ENCODE measurements at places on chromosomes 2 and 18.

GRCh38 chr2:217270485-217271121, 410.7 kb upstream of the TNP1 start:
- DNase-seq = no peak

GRCh38 chr2:104840156-104840555, 13.8 kb upstream of the POU3F3 start:
- no peak for DNase-seq

DNA sequence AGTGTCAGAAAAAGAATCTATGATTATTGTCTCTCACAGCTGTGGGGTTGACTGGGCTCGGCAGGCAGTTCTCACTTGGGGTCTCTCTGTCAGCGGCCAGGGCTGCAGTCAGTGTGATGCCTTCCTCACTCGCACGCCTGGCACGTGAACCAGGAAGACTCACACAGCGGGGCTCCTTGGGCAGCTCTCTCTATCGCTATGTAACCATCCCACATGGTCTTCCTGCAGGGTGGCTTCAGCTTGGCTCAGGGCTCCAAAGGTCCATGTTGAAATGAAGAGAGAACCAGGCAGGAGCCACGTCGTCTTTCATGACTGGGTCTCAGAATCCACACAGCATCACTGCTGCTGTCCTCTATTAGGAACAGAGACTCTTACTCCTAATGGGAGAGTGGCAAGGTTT, 30.6 kb upstream of the SLC1A4 start:
- no peak for DNase-seq

DNA sequence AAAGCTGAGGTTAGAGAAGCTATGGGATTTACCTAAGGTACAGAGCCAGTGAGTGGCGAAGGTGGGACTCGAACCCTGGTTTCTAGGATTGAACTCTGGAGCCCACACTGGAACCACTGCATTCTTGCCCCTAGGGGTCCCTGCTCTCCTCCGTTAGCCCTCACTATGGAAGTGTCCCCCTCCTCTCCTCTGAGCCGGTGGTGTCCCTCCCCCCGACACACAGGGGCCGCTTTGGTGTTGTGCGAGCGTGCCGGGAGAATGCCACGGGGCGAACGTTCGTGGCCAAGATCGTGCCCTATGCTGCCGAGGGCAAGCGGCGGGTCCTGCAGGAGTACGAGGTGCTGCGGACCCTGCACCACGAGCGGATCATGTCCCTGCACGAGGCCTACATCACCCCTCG, 8.5 kb upstream of the GMPPA start:
- DNase-seq = no peak

DNA sequence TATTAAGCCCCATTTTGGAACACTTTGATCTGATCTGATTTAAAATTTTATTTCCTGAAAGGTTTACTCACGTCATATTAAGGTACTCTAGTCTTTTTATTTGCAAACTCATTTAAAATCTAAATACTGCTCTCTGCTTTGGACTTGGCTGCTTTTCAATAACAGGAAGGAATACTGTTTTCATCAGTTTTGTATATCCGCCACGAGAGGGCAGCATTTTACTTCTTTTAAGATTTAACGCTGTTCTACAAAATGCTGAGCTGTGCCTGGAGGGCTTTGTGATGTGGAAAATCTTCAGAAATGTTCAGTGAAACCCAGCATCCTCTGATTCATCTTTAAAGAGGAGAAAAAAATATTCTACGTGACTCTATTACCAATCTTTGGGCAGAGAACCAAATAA, 37.5 kb upstream of the SLC38A11 start:
- no peak for DNase-seq

DNA sequence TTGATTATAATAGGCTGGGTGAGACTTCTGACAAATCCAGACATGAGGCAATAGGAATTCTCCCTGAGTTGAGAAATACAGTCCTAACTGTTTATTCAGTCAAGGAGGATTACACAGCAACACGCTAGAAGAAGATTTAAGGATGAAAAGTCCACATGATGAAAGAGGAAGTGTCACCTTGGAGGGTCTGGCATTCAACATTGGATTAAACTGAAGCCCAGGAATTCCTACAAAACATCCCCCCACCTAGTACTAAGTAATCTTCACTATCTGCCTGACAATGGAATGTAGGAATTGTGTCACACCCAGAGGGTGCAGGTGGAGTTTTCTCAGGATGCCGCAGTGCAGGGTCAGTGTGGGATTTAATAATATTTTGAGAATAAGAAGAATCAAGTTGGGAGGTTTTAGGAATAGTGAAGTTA, 142.4 kb downstream of the SOCS6 start:
- no peak for DNase-seq

- DNase-seq = no peak
Measured at GRCh38 chr18:39513186-39513585, 1947.6 kb upstream of the CELF4 start.

DNA sequence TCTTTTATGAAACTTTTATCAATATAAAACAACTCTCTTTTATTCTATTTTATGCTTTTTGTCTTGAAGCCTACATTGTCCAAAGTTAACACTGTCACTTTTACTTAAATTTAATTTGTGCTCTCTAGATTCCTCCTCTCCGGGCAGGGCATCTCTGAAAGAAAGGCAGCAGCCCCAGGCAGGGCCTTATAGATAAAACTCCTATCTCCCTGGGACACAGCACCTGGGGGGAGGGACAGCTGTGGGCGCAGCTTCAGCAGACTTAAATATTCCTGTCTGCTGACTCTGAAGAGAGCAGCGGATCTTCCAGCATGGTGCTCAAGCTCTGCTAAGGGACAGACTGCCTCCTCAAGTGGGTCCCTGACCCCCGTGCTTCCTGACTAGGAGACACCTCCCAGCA, 447.7 kb upstream of the FANCL start:
- DNase-seq = no peak

DNA sequence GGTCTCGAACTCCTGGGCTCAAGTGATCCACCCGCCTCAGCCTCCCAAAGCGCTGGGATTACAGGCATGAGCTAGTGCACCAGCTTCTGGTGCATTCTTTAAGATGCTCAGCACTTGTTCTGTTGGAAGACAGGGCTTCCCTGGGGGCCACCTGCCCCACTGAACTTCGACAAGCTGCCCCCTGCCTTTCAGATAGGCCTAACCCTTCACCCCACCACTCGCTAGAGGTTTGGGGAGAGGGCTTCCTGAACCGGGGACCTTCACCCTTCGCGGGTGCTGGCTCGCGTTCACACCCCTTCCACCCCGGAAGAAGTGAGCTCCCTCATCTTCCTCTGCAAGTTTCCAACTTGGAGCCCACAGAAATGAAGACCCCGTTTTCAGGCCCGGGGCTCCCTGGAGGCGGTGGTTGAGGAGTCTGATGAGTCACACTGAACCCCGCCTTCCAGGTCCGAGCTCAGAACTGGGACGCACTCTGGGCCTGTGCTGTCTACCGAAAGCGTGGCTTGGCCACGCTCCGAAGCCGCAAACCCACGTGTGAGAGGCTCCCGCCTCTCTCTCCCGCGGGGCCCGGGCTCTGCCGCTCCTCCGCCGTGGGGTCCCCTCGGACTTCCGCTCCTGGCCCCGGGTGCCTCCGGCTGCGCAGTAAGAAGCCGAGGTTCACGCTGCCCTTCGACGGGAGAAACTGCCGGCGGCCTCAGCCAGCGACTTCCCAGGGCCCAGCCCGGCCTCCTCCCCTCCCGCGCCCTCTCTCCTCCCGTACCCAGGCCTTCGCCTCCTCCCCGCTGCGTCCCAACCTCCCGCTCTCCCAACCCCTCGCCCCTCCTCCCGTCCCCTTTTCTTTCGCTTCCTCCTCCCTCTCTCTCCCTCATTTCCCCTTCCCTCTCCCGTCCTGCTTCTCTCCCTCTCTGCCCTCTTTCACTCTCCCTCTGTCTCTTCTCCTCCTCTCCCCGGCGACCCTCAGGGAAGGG, 47.5 kb upstream of the SP3 start:
- DNase-seq = no peak

DNA sequence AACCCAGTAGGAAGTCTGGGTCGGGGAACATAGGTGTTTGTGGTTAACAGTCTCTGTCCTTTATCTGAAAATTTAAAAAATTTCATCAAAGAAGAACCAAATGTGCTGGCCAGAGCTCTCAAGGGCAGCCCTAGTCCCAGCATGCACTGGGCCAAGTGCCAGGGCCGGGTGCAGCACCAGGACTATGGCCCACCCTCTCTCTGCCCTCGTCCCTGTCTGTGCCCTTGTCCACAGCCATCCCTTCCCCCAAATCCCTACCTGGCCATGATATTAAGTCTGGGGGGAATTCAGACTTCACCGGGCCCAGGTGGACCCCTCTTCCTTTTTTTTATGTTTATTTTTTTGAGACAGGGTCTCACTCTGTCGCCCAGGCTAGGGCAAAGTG, 14.4 kb upstream of the ZFP36L2 start:
- DNase-seq = no peak

- no peak for DNase-seq
Measured at GRCh38 chr2:237540823-237541222, 25.6 kb upstream of the PRLH start.

DNA sequence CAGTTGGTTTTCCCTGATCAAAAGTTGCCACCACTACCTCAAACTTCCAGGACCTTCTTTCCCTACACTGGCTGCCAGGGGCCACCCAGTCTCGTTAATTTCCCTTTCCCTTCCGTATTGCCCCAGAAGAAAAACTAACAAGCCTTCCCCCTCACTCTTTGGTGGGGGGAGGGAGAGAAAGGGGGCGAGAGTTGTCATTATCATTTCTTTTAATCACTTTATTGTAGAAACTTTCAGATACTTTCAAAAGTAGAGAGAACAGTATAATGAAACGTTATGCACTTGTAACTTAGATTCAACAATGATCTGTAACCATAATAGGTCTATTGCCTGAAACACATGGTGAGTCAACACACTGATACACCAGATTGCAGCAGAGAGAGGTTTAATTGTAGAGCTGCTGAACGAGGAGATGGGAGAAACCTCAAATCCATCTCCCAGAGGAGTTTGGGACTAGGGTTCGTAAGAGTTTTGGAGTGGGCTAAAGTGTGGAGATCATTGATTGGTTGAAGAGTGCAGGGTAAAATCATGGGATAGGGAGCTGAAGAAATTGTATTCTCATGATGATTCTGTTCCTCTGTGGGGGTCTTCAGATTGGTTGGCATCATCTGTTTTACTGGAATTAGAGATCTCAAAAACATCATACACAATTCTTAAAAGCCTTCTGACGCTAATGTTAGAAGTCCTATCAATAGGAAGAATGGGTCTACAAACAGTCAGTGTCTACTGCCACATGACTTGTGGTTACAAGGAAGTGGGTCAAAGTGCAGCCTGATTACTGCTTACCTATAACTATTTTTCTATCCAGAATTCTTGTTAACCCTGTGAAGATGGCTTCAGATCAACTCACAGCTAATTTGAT, 2.6 kb upstream of the RNF149 start:
- DNase-seq = no peak

DNA sequence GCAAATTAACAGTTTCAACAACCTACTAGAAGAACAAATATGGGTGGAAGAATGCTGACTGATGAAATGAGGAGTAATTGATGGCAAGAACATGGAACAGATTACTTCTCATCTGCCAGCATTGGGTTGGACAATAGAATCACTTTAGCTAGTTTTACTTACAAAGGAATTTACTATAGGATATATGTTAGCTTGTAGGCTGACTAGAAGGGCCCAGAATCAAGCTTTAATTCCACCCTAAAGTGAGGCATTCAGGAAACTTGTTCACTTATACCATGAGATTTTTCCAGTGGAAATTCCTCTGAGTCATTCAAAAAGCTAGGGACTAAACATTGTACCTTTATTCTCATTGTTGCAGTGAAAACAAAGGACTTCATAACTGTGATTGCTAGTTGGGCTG, 5.0 kb upstream of the ZSWIM2 start:
- DNase-seq = no peak

- no peak for DNase-seq
Measured at GRCh38 chr18:7307526-7307925, 76.6 kb downstream of the LRRC30 start.

DNA sequence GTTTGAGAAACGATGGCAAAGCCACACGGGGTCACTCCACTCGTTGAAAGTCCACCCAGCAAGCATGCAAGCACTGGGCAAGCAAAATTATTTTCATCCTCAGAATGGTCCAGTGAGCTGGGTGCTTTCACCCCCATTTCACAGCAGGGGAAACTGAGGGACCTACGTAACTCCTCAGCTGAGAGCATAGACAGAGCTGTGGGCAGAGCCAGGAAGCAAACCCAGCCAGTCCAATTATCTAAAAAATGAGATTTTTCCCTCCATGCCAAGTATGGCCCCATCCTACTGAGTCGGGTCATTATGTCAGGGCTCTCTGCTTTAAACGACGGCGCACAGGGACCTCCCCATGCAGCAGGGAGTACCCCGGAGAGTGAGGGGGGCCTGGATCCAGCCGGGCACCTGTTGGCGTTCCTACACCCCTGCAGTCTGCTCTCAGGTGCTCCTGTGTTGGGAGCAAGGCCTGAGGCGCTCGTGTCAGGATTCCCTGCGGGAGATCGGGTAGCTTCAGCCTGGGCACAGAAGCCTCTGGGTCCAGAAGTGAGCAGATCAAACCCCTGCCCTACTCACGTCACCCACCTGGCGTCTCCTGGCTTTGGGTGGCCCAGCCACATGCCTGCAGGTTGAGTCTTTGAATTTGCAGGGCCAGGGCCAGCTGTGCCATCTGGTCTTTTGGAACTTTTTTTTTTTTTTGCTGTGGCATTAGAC, 17.3 kb downstream of the TWIST2 start:
- no peak for DNase-seq

- no peak for DNase-seq
Measured at GRCh38 chr2:229372207-229372606, 101.1 kb upstream of the PID1 start.

- no peak for DNase-seq
Measured at GRCh38 chr2:201956361-201956760, 77.3 kb upstream of the FZD7 start.

DNA sequence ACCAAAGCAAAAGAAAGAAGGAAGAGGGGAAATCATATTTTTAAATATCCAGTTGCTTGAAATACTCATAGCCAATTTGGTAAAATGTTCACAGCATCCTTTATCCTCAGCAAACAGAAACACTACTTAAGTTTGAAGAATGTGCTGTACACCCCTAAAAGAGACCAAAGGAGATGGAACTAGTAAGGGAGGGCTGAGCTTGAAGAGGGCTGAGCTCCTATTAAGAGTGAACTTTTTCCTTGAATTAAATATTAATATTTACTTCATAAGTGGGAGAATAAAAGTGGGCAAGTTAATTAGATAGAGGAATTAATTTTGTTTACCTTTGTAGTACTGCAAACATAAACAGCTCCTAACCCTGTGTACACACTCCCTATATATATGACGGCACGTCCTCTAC, 7.0 kb downstream of the EVX2 start:
- DNase-seq = no peak

DNA sequence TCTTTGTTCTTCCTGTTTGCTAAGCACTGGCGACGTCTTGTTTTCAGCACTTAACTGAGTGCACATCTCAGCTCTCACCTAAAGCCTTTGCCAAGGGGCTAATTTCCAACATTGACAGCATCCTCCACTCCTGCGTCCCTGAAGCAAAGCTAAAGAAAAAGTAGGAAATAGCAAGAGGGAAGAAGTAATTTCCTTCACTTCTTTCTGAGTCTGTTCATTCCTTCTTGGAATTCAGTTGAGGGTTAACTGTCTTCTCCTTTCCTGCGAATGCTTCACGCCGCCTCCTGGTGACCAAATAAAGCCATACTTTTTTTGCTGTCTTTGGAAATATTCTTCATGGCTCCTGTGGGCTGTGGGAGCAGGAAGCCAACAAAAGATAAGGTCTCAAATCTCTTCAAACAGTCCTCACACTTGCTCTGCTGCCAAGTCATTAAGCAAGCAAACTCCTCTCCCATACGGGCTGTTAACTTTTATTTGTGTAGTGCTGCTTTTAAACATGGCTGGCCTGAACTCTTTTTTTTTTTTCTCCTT, 100.9 kb downstream of the DPP10 start:
- no peak for DNase-seq

All from stimulated activated CD4-positive, alpha-beta T cell treated with anti-CD3 and anti-CD28 coated beads, Interleukin-1b, Interleukin-23, amount 100 ng/mL, for 1 hour (primary cell).